SJSA1 (cell line): ENCODE measurements at places on chromosomes 1 and 21.

DNA sequence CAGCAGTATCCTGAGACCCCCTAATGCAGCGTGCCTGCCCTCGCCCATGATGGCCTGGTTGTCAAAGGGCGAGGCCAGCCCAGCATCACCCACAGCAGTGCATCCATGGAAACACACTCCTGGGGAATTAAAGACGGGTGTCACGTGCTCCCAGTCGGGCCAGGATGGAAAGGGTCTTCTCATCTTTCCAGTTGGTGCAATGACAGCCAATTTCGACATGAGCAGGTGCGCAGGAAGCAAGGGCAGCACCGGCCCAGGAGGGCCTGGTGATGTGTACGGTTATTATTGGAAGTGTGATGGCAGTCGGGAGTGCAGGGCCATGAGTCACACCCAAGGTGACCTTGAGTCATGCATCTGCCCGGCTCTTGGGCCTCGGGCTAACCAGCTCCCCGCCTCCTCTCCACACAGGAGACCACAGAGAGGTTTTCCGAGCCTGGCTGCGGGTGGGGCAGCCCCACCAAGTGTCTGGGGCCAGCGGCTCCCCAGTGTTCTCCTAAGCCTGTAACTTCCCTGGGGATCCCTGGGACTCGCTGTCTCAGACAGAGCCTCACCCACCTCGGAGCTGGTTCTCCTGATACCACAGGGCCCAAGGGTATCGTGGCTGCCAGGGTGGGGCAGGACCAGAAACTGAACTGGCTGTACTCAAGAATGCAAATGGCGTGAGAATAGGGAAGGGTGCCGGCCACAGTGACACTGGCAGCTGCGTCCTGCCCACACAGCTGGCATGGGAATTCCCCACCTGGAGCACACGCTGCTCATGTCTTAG lies 119.8 kb downstream of the SIK1 start:
- DNase-seq, result peak; percentile 79

- no peak for DNase-seq
Observed at GRCh38 chr21:36835383-36835795, 131.1 kb downstream of the HLCS start.

GRCh38 chr1:29708796-29709703 lies 472.7 kb downstream of the PTPRU start:
- DNase-seq, result peak; percentile 90

DNA sequence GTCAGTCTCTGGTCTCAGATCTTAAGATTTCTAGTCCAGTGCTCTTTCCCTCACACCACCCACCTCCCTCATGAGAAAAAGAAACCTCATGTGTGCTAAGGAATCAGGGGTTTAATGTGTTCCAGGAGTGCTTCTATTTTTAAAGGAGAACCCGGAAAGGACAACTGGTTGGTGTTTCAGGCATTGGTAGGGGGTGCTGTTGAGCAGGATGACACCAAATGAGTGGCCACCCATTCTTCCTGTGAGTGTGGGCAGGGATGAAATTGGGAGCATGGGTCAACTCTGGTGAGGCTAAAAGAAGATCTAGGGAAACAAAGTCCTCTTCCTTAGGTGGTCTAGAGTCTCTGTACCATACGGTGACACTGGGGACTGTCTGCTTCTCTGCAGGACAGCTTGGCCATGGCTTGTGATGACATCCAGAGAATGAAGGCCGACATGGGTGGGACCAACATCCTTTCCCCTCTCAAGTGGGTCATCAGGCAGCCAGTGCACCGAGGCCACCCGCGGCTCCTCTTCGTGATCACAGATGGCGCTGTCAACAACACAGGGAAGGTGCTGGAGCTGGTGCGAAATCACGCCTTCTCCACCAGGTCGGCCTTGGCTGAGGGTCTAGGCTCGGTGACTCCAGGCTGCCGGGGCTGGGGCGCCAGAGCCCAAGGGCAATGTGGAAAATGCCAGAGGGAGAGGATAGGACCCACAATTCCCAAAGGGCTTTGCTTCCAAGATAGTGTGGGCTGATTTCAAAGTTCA lies 39.3 kb downstream of the VWA5B1 start:
- no peak for DNase-seq

- DNase-seq, result no peak
Observed at GRCh38 chr1:165564561-165564960, 20.8 kb downstream of the LRRC52 start.

GRCh38 chr1:111454859-111455641 lies 5.8 kb downstream of the ATP5PB start:
- no peak for DNase-seq

DNA sequence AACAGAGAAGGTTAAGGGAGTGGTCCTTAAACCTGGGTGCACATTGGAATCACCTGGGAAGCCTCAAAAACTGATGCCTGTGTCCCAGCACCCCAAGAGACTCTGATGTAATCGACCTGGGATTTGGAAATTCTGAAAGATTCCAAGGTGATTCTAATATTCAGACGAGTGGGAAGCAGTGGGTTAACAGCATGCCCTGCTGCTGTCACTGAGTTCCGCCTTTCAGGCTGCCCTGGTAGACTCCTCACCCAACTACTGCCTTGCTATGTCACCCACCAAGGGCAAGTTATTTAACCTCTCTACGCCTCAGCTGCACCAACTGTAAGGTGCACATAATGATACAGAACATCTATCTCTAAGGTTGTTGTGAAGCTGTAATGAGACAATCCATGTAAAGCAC lies 59.2 kb downstream of the CD34 start:
- DNase-seq, result no peak

DNA sequence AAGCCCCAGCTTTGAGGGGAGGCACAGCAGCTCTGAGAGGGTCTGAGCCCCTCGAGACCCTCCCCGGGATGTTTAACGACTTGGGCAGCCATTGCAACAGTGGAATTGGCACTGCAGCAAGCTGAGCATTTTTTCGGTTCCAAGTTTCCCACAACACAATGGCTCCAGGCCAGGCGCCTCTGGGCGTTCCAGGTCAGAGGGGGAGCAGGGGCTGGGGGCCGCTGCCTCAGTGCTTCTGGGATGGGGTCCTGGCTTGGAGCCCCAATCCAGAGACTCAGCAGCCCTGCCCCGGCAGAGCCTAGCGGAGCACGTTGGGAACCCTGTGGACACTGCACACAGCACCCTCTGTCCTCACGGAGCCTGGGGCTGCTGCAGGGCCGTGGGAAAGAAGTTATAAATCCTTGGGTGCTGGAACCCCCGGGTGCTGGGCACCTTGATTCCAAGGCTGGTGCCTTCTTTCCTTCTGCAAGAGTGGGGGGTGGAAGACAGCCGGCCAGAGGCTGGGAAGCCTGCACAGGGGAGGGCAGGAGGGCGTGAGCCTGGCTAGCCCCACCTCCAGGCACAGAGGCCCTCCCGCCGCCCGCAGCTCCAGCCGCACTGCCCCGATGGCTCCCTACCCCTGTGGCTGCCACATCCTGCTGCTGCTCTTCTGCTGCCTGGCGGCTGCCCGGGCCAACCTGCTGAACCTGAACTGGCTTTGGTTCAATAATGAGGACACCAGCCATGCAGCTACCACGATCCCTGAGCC lies 50.1 kb downstream of the COL18A1 start:
- DNase-seq, result no peak

DNA sequence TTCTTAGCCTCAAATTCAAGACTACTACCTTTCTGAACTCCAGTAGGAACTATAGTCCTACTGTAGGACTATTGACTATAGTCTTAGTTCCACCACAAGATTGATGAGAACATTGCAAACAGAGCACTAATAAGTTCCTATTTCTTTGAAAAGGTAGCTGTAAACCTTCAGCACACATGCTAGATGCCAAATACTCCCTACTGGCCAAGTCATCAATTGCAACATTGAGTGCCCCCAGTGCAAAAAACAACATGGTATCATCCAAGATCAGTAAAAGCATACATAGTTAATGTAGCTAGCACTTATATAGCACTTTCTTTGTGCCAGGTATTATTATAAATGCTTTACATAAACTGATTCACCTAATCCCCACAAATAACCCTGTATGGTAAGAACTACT lies 99.8 kb downstream of the MRPL39 start:
- no peak for DNase-seq

DNA sequence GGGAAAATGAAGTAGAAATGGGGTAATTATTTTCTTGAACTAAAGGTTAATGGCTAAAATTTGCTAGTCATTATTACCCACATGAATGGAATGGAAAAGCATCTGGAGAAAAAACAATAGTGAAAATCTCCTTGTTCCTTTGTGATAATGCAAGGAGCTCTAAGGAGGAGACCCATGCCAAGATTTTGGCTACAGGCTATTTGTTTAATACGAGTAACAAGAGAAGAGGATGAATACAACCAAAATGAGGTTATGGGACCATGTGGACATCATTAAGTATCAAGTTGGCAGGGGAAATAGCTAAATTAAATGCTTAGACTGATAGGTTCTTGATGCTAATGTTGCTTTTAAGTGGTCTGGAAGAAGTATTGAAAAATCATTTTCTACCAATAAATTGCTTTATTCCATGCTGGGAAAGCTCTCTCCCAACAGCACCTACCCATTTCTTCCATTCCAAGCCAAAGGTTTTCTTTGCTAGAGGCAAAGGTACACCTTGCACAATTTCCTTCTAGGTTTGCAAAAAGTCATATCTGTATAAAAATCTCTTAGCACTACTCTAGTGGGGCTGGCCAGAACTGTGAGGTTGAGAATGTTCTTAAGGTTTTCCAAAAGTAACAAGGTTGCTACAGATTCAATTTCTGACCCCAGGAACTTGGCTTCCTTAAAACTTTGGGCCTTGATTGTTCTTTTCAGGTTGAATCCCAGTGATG lies 100.2 kb downstream of the SMYD2 start:
- DNase-seq, result no peak

GRCh38 chr1:206479183-206480125 lies 9.2 kb downstream of the IKBKE start:
- peak; percentile 78 for DNase-seq

- no peak for DNase-seq
Observed at GRCh38 chr1:233940908-233941307, 36.4 kb downstream of the SLC35F3 start.

GRCh38 chr1:108345776-108346531 lies 102.1 kb upstream of the NBPF4 start:
- DNase-seq, result no peak

DNA sequence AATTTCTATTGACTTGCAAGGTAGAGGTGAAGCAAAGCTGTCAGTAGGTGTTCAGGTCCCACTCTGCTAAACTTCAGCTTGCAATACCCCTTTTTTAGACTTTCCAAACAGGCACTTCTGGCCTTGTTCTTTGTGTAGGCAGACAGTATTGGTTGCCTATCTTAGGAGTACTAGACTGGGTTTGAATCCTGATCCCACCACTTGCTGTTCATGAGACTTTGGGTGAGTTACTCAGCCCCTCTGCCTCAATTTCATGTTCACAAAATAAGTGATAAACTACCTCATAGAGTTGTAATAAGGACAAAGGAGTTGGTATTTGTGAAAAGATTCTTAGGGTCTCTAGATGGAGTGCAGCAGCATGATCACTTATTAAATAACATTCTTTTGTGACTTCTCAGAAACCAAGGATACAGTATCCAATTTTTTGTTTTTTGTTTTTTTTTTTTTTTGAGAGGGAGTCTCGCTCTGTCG lies 5.2 kb downstream of the RCC1 start:
- peak; percentile 74 for DNase-seq

DNA sequence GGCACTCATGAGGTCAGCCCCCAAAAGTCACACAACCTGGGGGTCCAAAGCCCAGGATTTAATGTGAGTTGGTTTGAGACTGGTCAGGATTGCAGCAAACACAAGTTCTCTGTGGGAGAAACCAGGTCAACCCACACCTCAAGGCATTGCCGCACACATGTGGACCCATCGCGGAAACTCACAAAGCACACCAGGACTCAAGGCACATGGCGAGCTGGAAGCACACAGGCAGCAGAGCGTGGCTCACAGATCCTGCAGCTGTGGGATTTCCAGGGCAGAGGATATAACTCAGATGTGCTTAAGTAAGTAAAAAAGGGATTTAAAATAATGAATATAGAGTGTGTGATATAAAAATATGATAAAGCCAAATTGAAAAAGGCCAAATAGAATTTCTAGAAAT lies 51.6 kb upstream of the ADARB1 start:
- no peak for DNase-seq

- peak; percentile 96 for DNase-seq
Observed at GRCh38 chr1:2290595-2291510, 62.7 kb downstream of the SKI start.

GRCh38 chr1:46583494-46583893 lies 20.6 kb downstream of the MKNK1 start:
- DNase-seq, result no peak

DNA sequence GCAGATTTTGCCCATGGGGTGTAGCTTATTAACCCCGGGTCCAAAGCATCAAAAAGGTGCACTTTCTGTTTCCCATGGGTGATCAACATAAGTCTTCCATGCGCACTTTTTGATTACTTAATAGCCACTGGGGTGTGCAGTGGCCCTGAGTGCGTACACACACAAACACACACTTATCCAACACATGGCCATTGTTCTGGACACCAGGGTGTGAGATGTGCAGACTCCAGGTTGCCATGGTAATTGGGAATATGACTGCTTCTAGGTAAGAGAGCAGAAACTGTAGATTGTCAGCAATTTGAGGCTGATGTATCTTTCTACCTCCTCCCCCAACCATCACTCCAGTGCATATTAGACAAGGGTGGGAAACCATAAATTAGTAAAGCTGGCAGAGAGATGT lies 68.8 kb downstream of the MAB21L3 start:
- no peak for DNase-seq

DNA sequence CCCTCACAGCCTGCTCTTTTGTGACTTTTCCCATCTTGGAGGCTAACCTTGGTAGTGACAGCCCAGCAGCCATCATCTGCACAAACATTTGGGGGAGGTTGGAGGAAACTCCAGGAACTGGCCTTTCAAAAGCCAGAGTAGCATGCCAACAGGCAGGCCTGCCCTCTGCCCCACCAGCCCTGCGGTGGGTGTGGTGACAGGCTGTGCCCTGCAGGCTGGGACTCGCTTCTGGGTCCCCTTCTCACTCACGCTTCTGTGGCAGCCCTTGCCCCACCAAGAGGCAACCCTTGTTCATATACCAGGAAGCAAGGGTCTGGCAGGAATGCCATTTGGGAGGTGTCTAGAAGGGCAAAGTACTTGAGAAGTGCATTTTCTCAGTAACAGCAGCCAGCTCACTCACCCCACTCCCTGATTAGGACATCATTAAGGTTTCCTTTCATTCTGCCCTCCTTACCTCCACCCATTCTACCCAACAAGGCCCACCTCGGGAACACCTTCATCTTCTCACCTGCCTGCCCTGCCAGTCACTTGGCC lies 20.8 kb upstream of the FAM3B start:
- DNase-seq, result no peak

DNA sequence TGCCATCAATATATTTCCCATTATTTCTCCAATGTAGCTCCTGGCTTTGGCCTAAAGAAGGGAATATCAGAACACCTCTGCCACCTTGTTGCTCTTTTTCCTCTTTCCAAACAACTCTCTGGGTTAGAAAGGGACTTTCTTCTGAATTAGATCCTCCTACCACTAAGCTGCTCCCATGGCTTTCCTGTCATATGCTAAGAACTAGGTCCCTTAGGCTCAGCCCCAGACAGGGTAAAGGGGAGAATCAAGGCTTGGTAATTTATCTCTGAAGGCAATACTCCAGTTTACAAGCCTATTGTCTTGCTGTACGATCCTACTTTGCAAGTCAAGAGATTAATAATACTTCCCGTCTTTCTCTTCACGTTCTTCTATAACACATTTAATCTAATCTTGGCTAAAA lies 373.2 kb upstream of the DAB1 start:
- no peak for DNase-seq
